AG20443 (cell line): ENCODE measurements at places on chromosomes 1 and 21.

DNA sequence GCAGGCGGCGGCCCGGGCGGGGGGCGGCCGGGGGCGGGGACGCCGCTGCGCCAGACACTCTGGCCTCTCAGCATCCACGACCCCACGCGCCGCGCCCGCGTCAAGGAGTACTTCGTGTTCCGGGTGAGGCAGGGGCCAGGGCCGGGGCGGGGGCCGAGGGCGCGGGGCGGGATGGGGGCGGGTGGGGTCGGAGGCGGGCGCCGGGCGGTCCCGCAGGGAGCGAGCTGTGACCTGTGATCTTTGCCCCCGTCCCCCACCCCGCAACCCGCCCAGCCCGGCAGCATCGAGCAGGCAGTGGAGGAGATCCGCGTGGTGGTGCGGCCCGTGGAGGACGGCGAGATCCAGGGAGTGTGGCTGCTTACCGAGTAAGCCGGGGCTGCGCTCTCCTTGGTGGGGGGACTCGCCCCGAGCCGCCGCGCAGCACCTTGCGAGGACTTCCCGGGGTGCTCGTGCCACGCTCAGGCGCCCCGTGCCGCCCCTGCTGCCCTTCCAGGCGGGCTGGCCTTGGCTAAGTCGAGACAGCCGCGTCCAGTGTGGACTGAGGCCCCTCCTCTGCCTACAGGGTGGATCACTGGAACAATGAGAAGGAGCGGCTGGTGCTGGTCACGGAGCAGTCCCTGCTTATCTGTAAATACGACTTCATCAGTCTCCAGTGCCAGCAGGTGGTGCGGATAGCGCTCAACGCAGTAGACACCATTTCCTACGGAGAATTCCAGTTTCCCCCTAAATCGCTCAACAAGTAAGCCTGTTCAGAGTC lies 514 bp downstream of the TPRG1L start:
- peak; percentile 56 for DNase-seq

GRCh38 chr1:202649553-202650392 lies 60.5 kb downstream of the SYT2 start:
- no peak for DNase-seq

GRCh38 chr1:36359383-36359782 lies 26.3 kb downstream of the STK40 start:
- no peak for DNase-seq

DNA sequence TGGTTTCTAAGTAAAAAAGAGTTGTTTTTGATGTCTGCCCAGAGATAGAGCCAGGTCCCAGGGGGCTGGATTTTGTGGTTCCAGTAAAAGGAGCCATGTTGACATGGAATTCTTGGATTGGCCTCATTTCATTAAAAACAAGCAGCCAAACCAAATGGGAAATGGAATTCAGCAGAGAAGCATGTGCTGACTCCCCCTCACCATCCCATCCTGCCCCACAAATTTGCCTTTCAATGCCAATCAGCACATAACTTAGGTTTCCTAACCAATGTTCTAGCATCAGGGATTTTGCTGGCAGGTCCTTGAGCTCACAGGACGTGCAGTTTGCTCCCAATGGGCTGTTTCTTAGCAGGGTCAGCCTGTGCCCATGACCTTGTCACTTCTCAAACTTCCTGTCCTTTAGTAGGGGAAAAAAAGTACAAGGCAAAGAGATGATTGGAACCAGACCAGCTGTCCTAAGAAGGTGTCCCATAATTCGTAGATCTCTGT lies 101.5 kb upstream of the GADD45A start:
- peak; percentile 63 for DNase-seq

GRCh38 chr1:40532844-40533424 lies 1.5 kb downstream of the ZNF684 start:
- DNase-seq, result peak; percentile 60

DNA sequence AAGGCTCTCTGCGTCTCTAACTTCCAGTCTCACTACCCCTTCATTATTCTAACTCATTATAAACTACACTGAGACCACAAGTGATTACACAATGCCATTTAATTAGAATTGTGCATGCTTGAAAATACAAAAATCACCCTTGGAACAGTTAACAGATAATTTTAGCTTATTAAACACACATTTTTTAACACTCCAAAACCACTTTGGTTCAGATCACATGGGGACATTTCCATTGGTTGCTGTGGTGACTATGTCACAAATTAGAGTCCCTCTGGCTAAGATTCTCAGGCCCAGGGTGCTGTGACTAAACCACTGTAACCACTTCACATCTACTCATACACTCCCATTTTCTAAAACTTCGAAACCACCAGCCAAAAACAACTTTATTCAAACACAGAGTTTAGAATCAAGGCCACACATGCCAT lies 43.0 kb downstream of the JAK1 start:
- peak; percentile 47 for DNase-seq

- peak; percentile 46 for DNase-seq
Observed at GRCh38 chr1:119316870-119317416, 51.6 kb upstream of the HAO2 start.

DNA sequence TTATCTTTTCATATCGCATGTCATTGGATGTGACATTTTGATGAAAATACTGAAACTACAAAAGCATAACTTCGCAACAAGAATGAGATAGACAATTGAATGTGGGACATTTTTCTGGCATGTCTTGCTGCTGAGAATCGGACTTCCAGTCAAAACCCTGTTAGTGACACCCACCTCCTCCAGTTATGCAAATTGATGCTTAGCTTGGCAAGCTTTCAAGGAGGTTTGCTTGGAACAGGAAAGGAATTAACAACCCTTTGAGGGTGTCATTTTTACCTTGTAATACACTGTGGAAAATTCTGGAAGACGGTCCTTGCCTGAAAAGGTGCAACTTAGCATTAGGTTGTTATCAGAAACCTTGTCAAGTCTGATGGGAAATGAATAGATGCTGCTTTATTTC lies 38.8 kb upstream of the FAM3B start:
- no peak for DNase-seq

- no peak for DNase-seq
Observed at GRCh38 chr1:1591452-1591851, 8.5 kb downstream of the FNDC10 start.

- DNase-seq, result no peak
Observed at GRCh38 chr1:244205906-244206305, 154.8 kb downstream of the ZBTB18 start.

DNA sequence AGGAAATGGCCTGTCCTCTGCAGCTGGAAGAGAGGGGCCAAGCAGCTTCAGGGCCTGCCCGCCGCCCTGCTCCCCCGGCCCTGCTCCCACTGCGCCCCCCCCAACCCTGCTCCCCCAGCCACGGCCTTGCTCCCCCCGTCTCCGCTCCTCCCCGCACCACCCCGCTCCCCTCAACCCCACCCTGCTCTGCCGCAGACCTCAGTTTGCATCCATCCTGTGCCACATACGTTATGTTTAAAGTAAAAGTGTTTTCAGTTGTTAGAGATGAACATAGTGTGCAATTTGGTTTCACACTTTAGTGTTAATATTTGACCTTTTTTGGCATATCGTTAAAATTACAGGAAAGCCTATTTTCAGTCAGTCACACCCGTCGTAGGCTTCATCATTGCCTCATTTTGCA lies 34.1 kb upstream of the DIP2A start:
- DNase-seq, result no peak

GRCh38 chr1:246364415-246364941 lies 142.6 kb downstream of the SMYD3 start:
- no peak for DNase-seq

- no peak for DNase-seq
Observed at GRCh38 chr21:32966120-32966519, 59.6 kb upstream of the OLIG2 start.

- DNase-seq, result peak; percentile 11
Observed at GRCh38 chr1:77350012-77350770, 68.4 kb downstream of the AK5 start.

DNA sequence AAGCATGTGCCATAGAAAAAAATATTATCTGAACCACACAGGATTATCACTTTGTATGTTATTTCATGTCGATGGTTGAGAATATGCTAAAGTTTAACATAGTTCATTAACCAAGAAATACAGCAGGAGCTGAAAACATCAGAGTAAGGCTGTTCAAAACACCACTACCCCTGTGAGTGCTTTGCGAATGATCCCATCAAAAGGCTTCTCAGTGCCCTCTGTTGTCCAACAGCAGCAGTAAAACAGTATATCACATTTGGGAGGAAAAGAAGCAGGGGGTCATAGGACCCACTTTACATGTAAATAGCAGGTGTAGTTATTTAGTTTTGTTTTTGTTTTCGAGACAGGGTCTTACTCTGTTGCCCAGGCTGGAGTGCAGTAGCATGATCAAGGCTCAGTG lies 289.4 kb upstream of the FMN2 start:
- DNase-seq, result no peak

- no peak for DNase-seq
Observed at GRCh38 chr1:240362826-240363225, 249.1 kb downstream of the GREM2 start.

DNA sequence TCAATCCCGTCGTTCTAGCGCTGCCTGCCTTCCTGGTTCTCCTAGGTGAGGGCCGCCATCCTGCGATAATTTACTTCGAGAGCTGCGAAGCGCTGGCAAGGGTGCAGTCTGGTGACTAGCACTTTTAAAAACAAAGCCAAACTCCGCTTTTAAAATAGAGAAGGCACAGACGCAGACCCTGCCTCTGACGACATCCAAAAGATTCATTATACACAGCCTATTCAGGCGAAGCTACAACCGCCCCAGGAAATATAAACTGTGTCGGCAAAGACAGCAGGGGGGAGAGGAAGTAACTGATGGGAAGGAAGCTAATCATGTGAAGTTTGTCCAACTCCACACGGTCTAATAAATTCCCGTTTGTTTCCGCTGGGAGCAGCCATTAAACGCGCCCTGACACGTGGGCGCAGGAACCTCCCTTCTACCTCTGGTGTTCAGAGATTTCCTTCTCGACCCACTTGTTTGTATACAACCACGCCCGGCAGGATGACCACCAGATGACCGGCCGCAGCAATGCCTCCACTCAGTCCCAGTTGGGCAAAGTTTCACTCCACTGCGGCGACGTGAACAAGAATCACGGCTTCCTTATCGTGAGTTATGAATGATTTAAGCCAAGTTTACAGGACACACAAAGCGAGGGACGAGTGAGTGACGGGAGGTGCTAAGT lies 1.3 kb downstream of the GNG12 start:
- DNase-seq, result peak; percentile 80

DNA sequence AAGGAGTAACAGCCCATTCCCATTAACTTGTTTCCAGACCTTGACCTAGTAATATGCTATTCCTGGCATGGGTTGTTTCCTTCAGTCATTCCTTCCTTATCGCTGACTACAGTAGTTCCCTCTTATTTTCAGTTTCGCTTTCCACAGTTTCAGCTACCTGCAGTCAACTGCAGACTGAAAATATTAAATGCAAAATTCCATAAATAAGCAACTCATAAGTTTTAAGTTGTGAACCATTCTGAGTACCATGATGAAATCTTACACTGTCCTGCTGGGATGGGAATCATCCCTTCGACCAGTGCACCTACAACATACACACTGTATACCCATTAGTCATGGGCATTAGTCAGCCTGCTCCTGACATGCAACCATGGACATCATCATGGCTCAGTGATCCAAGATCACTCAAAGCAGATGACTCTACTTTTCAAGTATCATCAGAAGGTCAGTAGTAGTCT lies 66.7 kb downstream of the CCDC30 start:
- DNase-seq, result peak; percentile 56

- no peak for DNase-seq
Observed at GRCh38 chr21:41813226-41813625, 46.4 kb upstream of the RIPK4 start.

DNA sequence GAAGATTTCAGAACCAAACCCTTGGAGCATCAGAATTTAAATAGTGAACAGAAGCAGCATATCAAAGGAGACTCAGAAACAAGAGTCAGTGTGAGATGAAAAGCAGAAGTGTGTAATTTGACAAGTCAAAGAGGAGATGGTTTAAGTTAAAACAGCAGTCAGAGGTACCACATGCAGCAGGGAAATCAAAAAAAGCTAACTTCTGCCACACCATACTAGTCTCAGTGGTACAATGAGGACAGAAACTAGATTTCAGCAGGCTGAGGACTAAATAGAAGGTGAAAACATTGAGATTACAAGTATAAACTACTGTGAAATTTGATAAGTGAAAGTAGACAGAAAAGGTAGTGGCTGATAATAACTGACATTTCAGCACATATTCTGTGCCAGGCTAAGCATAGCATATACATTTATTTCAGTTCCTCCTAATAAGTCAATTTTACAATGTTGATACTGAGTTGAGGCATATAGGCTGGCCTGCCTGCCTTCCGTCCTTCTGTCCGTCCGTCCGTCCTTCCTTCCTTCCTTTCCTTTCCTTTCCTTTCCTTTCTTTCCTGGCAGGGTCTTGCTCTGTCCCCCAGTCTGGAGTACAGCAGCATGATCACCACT lies 12.6 kb downstream of the SUCO start:
- DNase-seq, result no peak

DNA sequence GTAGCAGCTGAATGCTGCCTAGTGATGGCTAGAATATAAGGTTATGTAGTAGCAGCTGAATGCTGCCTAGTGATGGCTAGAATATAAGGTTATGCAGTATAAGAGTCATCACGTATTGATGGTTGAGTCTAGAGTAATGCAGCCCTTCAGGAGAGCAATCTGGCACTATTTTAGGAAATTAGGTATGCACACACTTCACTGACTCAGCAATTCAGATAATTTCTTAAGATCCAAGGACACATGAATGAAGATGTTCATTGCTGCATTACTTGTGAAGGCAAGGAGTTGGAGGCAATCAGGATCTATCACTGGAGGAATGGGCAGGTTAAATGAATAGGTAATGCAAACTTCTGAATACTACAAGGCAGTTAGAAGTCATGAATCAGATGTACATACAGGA lies 13.6 kb downstream of the LTN1 start:
- no peak for DNase-seq

DNA sequence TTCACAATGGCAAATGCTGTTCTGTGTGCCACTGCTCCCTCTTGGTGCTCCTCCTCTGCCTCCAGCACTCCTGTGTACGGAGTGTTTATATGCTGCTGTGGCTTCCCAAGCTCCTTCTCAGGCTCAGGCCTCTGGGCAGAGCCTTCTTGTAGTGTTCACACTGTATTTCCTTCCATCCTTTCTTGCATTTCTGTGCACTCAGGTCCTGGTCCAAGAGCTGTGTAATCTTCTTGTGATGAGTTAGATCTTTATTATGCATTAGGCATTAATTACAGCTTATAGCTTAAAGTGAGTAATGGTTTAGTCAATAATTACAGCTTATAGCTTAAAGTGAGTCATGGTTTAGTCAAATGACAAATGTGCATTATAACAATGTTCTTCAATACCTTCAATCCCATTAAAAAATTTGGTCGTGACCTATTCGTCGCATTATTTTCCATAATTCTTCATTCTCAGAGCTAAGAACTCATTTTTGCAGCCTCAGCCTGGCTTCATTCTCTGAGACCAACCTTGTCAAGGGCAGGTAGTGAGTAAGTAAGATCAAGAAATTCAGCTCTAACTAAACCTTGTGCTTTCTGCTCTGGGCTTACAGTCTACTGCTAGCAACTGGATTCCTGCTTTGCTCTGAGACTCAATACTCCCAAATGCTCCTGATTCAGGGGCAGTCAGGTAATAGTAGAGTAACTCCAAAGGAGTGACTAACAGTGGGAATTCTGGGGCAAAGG lies 154.5 kb upstream of the SPAG17 start:
- DNase-seq, result peak; percentile 14

- no peak for DNase-seq
Observed at GRCh38 chr21:45559216-45560105, 17.2 kb upstream of the SLC19A1 start.
